Activated T-cell treated with anti-CD3 and anti-CD28 coated beads, Interleukin-2, amount 50 U/mL, for 72 hours (primary cell): ENCODE measurements at places on chromosomes 2 and 18.

DNA sequence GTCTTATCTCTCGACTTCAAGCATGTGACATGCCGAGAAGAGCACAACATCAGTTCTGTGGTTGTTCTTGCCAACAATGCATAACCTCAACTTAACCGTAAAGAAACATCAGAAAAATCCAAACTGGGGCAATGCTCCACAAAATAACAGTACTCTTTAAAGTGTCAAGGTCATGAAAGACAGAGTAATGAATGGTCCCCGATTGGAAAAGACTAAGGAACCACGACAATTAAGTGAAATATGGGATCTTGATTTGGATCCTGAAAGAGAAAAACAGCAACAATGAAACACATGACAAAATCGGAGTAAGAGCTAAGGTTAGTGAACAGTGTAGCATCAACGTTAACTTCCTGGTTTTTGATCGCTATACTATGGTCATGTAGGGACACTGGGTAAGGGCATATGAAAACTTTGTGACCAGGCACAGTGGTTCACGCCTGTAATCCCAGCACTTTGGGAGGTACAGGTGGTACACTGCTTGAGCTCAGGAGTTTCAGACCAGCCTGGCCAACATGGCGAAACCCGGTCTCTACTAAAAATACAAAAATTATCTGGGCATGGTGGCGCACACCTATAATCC is 55.2 kb downstream of the UNC50 start:
- DNase-seq: no peak
- no peaks in the 10 kb centered on the region for H3K27me3 ChIP-seq
- H3K4me3 ChIP-seq: peak overlapping the region; percentile 75
- H3K4me1 ChIP-seq: peaks cover 80% of the 10 kb centered on the region

- H3K27me3 ChIP-seq: no peaks in the 10 kb centered on the region
- H3K27ac ChIP-seq: no peak overlapping the region
- H3K36me3 ChIP-seq: peaks cover 1% of the 10 kb centered on the region
Measured at GRCh38 chr2:24175631-24176187, 856 bp downstream of the FAM228A start.

DNA sequence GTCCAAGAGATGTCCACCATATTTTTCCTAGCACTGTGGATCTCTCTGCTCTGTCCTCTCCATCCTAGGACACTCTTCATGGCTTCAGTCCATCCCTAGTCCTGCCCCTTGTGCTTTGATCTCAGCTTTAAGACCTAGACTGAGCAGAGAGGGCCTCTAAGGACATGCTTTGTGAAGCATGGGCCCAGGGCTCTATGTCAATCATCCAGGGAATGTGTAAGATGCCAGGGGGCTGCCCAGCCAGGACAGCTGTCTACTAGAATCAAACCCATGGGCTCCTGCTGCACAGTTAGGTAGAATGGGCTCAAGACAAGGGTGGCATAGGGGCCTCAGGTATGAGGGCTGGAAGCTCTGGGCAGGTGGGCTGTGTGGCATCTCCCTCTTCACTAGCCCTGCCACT is 24.9 kb downstream of the TET3 start:
- no peaks in the 10 kb centered on the region for H3K27me3 ChIP-seq
- no peak for DNase-seq
- H3K4me3 ChIP-seq: no peak overlapping the region
- peaks cover 32% of the 10 kb centered on the region for H3K4me1 ChIP-seq
- H3K27ac ChIP-seq: no peak overlapping the region
- peaks cover 3% of the 10 kb centered on the region for H3K36me3 ChIP-seq

- H3K27ac ChIP-seq: no peak overlapping the region
- H3K36me3 ChIP-seq: no peaks in the 10 kb centered on the region
- H3K27me3 ChIP-seq: no peaks in the 10 kb centered on the region
Measured at GRCh38 chr18:60069145-60069544, 169.3 kb downstream of the PMAIP1 start.

DNA sequence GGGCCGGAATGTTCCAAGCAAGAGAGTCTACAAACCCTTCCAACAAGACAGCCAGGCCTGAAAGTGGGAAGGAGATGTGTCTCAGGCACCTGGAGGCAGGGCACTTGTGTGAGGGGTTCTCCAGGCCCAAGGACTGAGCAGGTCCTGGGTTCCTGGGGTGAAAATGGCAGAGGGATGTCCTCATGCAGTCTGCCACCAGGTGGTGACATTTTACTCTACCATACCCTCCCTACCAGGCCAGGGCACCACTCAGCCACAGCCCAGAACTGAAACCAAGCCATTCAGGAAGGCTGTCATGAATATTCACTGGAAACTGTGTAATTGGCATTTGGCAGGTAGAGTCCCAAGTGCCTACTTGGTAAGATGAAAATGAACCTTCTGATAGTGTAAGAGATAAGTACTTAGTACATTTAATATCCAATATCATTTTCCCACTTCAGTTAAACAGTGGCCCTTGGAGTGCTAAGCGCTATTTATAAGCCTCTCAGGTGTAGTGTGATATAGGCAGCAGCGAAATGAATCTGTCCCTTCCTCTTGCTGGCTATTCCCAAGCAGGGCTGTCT is 185.1 kb downstream of the MYO5B start:
- peak; percentile 38 for DNase-seq
- H3K4me1 ChIP-seq: no peaks in the 10 kb centered on the region
- H3K4me3 ChIP-seq: no peak overlapping the region
- H3K27ac ChIP-seq: no peak overlapping the region
- H3K36me3 ChIP-seq: no peaks in the 10 kb centered on the region

- peak; percentile 19 for DNase-seq
- H3K4me1 ChIP-seq: no peaks in the 10 kb centered on the region
- no peaks in the 10 kb centered on the region for H3K27me3 ChIP-seq
Measured at GRCh38 chr18:34322365-34323289, 97.9 kb upstream of the NOL4 start.

GRCh38 chr2:43018179-43019024 is 208.0 kb downstream of the ZFP36L2 start:
- H3K4me3 ChIP-seq: no peak overlapping the region
- no peak overlapping the region for H3K27ac ChIP-seq
- no peaks in the 10 kb centered on the region for H3K4me1 ChIP-seq
- peaks cover 11% of the 10 kb centered on the region for H3K36me3 ChIP-seq
- no peak for DNase-seq

DNA sequence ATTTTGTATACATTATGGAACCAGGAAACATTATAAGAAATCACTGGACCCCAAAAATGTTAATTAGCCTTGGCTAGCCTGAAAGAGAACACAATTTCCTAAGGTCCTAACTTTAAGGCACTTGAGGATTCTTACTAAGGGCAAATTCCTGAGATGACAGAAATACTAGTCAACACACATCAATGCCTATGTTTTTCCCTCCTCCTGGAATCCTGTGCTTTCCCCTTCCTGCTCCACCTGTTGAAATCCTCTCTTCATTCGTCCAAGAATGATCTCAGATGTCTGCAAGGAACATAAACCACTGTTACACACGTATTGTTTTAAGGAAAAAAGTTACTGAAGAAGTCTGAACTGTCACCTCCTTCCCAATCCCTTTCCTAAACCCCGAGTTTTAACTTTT is 21.2 kb upstream of the DARS1 start:
- no peaks in the 10 kb centered on the region for H3K27me3 ChIP-seq
- H3K4me1 ChIP-seq: peaks cover 45% of the 10 kb centered on the region
- no peak for DNase-seq
- H3K27ac ChIP-seq: peak overlapping the region; percentile 88
- H3K36me3 ChIP-seq: peaks cover 10% of the 10 kb centered on the region

- H3K4me1 ChIP-seq: no peaks in the 10 kb centered on the region
- peaks cover 60% of the 10 kb centered on the region for H3K27me3 ChIP-seq
- no peak overlapping the region for H3K4me3 ChIP-seq
- no peaks in the 10 kb centered on the region for H3K36me3 ChIP-seq
Measured at GRCh38 chr2:23363831-23364230, 21.1 kb upstream of the KLHL29 start.

DNA sequence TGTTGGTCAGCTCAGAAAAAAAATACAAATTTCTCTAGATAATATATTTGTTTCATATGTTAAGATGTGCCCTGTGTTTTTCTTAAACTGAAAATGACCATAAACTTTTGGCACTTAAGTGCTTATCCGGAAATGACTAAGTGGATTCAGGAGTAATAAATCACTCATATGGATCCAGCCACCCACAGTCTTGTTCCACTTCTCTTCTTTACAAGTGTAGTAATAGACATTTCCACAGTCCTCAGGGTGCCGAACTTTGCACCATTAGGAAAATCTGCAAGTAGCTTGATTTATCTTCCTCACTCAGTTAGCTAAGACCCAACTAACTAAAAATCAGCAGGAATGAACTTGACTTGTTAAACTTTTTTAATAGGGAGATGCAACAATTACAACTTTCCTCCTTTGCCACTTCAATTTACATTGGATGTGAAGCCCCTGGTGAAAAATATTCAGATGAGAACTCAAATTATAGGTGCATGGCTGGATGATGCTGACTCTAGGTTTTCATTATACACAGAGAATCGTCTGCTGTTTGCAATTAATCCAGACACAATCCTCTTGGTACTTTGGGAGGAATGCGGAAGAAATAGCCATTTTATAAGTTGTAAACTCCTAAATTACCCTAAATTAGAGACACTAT is 322.5 kb downstream of the ARHGAP15 start:
- no peaks in the 10 kb centered on the region for H3K27me3 ChIP-seq
- H3K4me3 ChIP-seq: no peak overlapping the region
- H3K36me3 ChIP-seq: no peaks in the 10 kb centered on the region
- H3K27ac ChIP-seq: no peak overlapping the region
- no peak for DNase-seq
- H3K4me1 ChIP-seq: peaks cover 34% of the 10 kb centered on the region

GRCh38 chr2:20578895-20579825 is 71.7 kb downstream of the HS1BP3 start:
- no peak overlapping the region for H3K4me3 ChIP-seq
- DNase-seq: no peak
- peaks cover 27% of the 10 kb centered on the region for H3K4me1 ChIP-seq

- H3K27me3 ChIP-seq: peaks cover 12% of the 10 kb centered on the region
- no peaks in the 10 kb centered on the region for H3K4me1 ChIP-seq
- H3K4me3 ChIP-seq: no peak overlapping the region
Measured at GRCh38 chr2:235149736-235150135, 197.9 kb downstream of the SH3BP4 start.

- no peak overlapping the region for H3K4me3 ChIP-seq
- no peaks in the 10 kb centered on the region for H3K27me3 ChIP-seq
- no peaks in the 10 kb centered on the region for H3K36me3 ChIP-seq
- no peak overlapping the region for H3K27ac ChIP-seq
- DNase-seq: no peak
- H3K4me1 ChIP-seq: no peaks in the 10 kb centered on the region
Measured at GRCh38 chr2:146438246-146438645, 1406.6 kb upstream of the ACVR2A start.

DNA sequence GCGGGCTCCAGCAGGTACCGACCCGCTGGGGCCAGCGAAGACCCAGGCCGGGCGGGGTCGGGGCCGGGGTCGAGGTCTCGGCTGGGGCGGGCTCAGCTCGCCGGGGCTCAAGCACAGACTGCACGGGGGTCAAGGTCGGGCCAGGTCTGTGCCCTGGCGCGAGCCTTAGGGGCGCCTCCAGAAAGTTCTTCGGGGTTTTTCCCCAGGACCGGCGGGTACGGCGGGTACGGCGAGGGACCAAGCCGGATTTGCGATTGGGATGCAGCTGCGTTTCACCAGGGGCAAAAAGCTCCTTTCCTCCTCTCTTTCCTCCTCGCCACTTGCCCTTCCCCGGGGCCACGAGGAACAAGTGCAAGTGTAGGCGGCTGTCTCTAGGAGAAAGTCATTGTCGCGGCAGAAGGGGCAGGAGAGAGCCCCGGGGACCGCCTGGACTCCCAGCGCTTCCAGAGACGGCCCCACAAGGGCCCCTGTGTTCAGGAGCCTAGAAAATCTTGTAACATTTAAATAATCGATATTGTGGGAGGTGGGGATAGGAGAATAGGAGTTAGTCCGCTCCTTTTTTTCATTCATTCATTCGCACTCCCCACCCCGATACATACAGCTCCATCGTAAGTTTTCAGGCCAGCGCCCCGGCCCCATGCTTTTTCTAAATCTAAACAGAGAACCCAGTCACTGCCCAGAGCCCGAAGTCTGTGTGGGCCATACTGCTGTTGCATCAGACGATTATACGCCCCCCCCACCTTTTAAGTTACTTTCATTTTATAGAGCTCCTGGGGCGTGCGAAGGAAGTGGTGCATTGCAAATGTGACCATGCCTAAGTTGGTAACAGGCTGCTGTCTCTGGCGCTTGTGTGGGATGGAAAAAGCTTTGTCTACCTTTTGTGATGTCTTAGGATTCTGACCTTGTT is 679 bp downstream of the PMAIP1 start:
- H3K27me3 ChIP-seq: no peaks in the 10 kb centered on the region
- H3K4me3 ChIP-seq: peak overlapping the region; percentile 93
- DNase-seq: peak; percentile 74

GRCh38 chr2:3059141-3059925 is 318.3 kb downstream of the EIPR1 start:
- no peaks in the 10 kb centered on the region for H3K36me3 ChIP-seq
- H3K4me3 ChIP-seq: no peak overlapping the region
- no peaks in the 10 kb centered on the region for H3K27me3 ChIP-seq
- H3K4me1 ChIP-seq: no peaks in the 10 kb centered on the region
- no peak for DNase-seq
